ENCODE measurements at places on chromosomes 2 and 18.

GRCh38 chr2:121501031-121501430, 29.6 kb upstream of the RNU4ATAC start:
- no peak for ATAC-seq

DNA sequence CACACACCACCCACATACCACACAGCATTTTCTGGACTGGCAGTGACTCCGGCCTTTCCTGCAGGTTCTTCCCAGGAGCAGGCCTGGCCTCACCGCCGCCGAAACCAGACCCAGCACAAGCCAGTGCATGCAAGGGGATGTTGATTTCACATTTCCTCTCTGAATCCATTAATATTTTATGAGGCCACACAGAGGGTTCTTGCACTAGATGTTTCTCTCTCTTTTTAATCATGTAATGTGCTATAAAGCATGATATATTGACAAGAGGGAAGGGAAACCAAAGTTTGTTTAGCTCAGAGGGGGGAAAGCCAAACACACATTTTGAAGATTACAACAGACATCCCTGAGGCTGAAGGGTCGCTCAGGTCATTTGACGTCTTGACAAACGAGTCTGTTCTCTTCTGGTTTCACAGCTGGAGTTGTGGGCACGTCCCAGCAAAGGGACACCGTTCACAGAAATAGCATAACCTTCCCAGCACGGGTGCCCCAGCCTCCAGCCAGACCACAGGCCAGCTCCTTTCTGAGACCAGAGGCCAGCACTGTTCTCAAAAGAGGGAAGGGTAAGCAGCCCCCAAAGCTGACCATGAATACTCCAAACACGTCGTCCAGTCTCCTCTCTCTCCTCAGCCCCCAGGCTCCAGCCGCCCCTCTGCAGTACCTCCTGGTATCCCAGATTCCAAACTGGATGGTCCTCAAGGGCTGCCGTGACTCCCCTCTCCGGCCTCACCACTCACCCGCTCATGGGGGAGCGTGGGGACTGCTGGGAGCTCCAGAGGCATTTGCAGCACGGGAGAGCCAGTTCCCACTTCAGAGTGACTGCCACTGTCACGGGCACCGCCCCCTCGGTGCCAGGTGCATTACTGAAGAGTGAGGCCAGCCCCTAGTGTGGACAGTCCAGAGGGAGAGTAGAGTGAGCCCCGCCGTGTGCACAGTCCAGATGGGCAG, 340.3 kb upstream of the SALL3 start:
- no peak for ATAC-seq

DNA sequence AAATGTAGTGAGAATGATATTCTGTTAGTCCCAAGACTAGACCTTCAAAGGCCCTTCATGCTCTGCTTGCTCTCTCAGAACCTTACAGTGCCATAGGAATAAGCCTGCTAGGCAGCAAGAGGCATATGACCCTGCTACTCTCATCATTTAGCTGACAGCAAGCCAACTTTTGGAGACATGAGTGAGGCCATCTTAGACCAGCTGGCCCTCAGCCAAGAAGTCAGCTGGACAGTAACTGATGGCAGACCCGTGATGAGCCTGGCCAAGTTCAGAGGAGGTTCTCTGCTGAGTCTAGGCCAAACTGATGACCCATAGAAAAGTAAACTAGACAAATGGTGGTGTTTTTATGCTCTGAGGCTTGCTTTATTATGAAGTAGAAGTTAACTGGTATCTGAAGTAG, 82.6 kb downstream of the C18orf54 start:
- ATAC-seq: no peak

- ATAC-seq: no peak
Measured at GRCh38 chr18:48875942-48876511, 74.7 kb downstream of the SMAD7 start.

- no peak for ATAC-seq
Measured at GRCh38 chr18:70376914-70377258, 88.0 kb downstream of the SOCS6 start.

- ATAC-seq: no peak
Measured at GRCh38 chr18:42707080-42707479, 408.4 kb downstream of the RIT2 start.

GRCh38 chr2:138209009-138209408, 244.7 kb downstream of the HNMT start:
- ATAC-seq: no peak

DNA sequence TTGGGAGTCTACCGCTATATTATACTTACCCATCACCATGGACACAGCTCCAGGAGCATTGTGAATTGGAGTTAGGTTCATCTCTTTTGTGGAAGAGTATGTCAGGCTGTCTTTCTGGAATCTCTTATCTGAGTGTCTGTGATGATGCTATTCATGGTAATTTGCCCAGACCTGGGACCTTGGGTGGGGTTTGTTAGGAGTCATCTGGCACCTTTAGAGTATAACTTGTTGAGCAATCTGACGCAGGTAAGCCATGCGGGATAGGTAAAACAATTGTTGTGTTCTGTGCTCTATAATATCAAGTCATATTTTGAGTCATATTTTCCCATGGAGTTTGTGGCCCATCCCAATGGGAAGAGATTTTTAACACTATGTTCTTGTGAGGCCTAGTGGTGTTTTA, 49.7 kb upstream of the MAPRE2 start:
- no peak for ATAC-seq

DNA sequence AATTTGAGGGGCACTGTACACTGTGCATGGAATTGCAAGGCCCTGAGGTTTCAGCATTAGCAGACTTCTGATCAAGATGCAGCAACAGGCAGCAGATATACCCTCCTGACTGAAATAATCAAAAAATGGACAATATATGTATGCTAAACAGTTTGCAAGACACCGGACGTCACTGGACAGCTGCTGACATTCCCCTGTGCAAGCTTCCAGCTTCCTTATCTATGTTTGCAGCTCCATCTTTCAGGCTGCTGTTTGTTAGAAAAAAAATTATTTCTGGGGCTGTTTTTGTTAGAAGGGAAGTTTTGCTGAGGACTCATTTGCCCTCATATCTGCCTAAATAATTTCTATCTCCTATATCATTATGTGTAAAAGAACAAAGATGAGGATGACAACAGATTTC, 179.5 kb upstream of the BCL2L11 start:
- ATAC-seq: no peak

DNA sequence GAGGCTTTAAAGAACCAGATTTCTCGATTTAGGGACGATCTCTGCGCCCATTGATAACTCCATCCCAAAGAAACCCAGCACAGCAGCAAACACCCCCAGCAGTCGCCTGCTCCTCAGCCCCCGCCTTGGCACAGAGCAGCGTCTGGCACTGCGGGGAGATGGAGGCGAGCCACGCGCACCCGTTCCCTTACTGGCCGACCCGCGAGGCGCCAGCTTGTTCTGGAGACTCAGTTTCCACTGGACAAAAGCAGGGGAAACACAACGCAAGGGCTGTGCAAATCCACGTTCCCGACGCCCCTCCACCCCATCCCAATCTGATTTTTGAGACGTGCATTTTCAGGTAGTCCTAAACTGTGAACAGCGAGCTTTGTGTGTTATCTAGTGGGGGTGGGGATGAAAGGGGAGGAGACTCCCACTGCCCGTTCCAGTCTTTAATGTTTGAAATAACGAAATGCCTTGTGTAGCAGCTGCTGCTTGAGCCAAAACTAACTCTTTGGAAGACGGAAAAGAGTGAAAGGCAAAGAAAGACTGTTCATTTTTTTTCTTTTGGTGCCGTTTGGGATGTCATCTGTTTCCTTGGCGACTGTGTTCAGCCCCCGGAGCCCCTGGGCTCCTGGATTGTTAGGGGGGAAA, 143.2 kb downstream of the MEIS1 start:
- no peak for ATAC-seq

- no peak for ATAC-seq
Measured at GRCh38 chr2:42917425-42917927, 125.1 kb upstream of the HAAO start.

- ATAC-seq: no peak
Measured at GRCh38 chr2:130849896-130850787, 13.4 kb downstream of the ARHGEF4 start.

GRCh38 chr18:21513292-21513691, 87.2 kb downstream of the ESCO1 start:
- no peak for ATAC-seq

DNA sequence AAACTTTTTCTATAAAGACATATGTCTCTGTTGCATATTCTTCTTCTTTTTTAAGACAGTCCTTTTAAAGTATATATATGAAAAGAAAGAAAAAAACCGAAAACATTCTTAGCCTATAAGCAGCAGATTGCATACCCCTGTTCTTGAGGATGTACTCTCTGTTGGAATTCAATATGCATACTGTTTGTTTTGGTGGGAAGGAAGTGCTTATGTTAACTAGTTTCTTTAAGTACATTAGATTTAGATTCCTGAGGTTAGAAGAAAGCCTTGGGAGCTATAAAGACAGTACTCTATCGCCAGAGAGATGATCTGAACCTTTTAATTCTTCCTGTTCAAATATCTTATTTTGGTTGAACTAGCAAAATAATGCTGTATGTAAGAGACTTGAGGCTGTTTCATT, 46.8 kb upstream of the TBR1 start:
- no peak for ATAC-seq

DNA sequence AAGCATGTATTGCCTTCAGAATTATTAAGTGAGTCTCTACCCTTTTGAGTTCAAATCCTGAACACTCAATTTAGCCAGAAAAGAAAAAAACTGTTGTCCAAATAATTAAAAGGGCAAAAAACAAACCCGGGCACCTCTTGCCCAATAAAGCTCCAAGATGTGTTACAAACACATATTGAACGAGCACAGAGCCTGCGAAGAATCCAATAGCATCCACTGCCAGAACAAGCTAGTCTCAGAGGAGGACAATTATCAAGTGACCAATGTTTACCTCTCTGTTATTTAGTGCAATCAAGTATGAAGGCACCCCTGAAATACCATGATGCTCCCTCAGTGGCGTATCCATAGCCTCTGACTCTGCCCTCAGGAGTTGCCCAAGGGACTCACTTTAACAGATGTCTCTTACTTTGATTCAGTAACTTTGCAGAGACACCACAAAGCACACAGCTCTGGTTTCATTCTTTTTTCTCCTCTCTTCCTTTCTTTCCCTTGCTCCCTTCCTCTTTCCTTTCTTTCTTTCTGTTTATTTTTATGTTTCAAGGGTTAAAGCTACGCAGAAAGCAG, 93.5 kb upstream of the SPATS2L start:
- no peak for ATAC-seq

GRCh38 chr2:204207866-204208265, 271.3 kb downstream of the ICOS start:
- no peak for ATAC-seq

DNA sequence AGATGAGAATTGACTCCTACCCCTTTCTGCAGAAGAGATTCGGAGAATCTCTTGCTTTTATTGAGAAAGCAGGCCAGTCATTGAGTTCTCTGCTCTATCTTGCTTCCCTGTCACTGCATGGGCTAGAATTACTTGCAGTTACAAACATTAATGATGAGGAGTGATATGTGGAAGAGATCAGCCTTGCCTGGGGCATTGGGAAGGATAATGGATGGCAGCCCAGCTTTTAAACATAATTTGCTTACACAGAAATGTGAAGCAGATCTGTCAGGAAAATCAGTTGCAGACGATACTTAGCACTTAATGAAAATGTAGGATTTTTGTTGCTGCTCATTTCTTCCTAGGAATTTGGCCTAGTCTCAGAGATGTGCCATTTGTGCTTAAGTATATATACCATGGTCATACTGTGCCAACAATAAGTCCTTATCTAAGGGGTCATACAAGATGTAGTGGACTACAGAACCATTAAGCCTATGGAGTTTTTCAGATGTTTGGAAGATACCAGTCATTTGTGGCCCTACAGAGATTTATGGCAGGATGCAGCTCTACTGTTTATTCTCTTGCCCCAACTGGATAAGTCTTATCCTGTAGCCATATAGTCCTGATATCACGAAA, 92.7 kb downstream of the XRCC5 start:
- no peak for ATAC-seq

DNA sequence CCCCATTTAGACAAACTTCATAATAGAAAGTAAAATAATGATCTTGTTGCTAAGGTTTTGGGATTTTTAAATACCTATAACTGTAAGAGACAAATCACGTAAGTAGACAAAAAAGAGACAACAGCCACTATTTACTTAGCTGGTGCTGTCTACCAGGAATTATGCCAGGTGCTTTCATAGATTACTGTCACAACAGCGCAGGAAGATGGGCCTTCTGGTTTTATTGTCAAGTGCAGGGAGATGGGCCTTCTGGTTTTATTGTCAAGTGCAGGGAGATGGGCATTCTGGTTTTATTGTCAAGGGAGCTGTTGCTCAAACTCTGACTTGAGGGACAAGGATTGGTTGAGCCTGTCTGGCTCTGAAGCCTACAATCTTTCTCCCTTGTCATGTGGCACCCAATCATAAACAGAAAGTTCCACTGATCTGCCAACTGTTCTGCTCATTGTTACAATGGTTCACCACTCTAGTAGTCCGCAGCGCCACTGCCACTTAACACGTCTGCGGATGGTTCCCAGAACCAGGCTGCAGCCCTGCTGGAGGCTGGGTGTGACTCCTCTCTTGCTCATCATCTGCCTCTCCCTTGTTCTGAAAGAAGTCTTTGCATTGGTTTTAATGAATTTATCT, 95.0 kb downstream of the RNF144A start:
- ATAC-seq: no peak

DNA sequence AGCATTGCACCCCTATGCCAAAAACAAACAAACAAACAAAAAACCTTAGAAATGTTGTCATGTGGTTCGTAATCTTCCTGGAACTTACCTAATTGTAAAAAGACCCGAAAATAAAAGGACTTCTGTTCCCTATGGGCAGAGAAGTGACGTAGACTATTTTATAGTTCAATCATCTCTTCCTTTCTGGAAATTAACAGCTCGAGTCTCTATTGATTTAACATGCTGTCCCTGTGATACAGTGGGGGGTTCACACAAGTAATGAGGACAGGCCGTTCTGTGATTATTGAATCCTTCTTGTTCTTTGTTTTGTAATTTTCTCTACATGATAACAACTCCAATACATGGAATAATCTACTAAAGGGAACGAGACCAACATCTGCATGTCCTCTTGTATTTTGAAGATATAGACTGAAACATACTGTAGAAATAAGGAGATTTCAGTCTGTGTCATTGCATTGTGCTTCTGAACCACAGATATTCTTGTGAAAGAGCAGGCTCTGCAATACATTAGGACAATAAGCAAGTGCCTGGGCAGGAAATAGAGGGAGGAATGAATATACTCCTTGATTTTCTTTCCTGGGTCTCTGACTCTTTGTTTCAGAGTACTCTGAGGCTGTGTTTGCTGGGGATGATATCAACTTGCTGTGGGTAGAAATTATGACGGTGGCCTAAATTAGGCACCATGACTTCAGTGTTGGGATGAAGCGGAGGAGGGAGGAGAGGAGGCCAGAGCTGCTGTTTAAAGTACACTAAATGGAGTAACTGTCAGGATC, 65.7 kb upstream of the PPM1B start:
- no peak for ATAC-seq

GRCh38 chr2:224817676-224818075, 101.5 kb upstream of the CCDC195 start:
- ATAC-seq: no peak

DNA sequence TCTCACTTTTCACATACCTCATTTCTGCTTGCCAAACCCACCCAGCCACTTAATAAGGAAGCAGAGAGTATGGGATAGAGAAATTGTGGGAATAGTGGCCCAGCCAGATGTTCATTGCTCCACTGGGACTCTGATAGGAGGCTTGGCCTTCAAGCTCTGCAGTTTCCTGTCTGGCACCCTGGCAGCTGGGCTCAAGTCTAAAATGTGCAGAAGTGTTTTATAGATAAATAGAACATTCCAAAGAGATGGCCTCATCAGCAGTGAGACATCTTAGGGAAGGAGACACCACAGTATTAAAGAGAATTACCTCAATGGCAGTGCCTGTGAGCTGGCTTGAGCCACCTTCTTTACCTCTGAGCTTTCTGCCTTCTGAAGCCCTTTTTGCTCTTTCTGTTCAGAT, 24.7 kb downstream of the COPS7B start:
- ATAC-seq: no peak

- no peak for ATAC-seq
Measured at GRCh38 chr2:111908578-111908977, 10.2 kb downstream of the MERTK start.
